ENCODE measurements at places on chromosomes 16 and 17.

DNA sequence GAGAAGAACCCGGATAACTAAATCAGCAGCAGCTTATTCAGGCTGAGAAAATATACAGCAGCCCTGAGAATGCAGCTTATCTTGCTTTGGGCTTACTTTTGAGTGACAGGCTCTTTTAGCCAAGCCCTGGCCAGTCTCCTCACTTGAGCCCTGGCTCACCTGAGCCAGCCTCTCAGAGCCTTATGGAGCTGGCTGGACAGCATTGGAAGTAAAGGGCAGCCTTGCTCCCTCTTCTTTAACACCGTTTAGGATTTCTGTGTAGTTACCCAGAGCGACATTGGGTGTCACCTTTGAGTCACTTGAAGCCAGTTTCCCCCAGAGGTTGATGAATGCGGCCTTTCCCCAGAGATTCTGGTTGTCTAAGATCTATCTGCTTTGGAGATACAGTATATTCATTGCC, 7.7 kb upstream of the NPIPB2 start:
- peak; percentile 20 for DNase-seq

GRCh38 chr16:74046524-74046923, 250.1 kb upstream of the PSMD7 start:
- DNase-seq = no peak

DNA sequence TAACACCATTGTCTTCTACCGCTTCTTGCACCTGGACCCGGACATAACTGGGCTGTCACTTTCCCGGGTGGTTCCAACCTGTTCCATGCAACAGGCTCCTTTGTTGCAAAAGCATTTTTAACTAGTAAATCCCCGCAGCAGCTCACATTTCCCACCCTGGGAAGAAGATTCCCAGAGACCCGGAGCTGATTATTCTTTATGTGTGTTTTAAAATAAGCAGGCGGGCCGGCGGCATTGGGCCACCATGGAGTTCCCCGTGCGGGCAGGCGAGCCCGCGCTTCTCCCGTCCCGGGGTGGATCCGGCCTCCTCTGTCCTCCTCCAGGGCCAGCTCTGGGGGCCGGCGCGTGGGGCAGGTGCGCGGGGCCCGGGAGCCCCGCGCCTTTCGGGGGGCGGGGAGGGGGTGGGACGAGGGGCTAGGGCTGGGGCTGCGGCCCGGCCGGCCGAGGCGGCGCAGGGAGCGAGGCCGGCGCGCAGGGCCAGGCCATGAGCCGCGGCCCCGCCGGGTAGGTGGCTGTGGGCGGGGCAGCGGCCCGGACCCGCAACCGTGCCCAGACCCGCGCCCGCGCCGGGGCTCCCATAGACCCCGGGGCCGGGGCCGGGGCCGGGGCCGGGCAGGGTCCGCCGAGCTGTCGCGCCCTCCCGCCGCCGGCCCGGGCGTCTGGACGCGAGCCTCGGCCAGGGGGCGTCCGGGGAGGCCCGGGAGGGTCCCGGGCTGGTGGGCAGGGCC, 1.7 kb downstream of the CRAMP1 start:
- no peak for DNase-seq

- DNase-seq = no peak
Measured at GRCh38 chr16:50279504-50279865, 13.1 kb downstream of the ADCY7 start.

- DNase-seq = no peak
Measured at GRCh38 chr16:49468611-49469310, 95.2 kb downstream of the C16orf78 start.

Measured in CD4-positive, alpha-beta T cell treated with Interleukin-21 for 1 hour (primary cell).